CD8-positive, alpha-beta memory T cell (primary cell): ENCODE measurements at places on chromosomes 1 and 21.

- DNase-seq, result no peak
Observed at GRCh38 chr1:101283443-101283842, 46.6 kb downstream of the S1PR1 start.

DNA sequence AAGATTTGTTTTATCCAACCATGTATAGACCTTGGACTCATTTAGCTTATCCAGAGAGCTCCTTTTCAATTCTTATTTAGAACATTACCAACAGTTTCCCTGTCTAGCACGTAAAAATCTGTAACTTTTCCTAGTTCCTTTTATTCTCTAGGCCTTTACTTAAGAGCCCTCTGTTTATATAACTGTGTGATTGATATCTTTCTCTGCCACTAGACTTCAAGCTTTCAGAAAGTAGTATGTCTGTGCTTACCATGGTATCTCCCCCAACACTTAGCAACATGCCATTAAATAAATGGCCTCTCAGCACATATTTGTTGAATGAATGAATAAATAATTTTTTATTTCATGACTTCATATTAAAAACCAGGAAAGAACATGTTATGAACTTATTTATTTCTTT, 209.4 kb downstream of the PTPRC start:
- DNase-seq, result no peak

DNA sequence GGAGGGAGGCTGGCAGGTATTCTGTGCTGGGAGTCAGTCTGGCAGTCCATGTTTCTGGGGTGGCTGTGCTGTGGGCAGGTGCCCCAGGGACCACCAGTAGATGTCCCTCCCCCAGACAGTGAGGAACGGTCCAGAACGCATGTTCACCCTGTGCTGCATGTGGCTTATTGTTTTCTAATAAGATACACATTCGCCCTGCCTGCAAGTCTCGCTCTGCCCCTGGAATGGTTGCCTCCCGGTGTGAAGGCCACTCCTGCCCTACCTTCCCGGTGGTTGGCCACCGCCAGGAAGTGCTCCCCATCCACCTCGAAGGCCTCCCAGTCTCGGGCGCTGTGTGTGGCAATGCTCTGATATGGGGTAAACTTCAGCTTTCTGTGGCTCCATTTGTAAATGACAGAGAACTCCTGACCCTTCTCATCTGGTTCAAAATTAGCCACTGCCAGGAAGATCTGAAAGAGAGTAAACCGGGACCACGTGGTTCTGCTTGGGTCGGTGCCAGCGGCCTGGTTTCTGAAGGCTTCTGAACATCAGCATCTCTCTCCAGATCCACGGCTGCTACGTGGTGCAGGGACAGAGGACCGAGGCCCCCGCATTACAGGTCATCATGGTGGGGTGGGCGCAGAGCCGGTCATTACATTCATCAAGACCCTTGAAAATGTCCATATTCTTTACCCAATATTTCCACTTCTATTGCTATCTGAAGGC, 14.5 kb downstream of the KRTAP10-1 start:
- no peak for DNase-seq

DNA sequence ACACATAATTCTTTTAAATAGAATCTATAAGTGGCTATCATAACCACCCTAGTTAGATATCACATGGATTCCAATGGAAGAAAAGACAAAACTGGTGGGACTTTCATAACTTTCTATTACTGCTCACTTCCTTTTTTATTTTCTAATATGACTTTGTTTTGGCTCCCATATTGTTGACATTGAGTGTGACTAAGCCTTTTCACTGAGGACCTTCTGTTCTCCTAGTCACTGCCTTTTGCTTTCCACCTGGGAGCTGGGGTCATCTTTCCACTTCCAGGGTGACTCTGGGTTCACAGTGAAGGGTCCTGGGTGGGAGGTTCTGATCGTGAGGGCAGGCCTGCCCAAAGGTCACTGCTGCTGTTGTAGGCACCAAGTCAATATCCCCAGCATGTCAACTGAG, 275.8 kb downstream of the TGFB2 start:
- no peak for DNase-seq

DNA sequence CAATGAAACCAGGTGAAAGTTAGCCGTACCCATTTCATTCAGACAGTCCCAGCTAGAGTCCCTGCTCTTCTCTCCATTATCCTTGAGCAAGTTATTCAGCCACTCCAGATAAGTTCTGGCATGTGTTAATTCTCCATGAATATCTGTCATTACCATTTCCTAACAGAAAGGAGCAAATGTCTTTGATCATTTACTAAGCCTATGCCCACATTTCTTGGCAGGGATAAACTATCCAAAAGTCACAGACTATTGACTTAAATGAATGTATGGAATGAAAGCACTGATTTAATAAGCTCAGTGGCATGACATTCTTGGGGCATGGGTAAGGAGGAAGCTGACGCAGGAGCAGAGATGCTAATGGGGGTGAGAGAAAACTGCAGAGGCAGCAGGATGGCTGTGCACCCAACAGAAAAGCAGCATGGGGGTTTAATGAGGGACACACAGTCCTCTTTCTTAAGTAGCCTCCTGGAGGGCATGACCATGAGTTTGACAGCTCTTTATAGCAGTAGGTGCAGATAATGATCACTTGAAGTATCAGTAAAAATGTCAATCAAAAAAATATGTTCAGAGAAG, 17.6 kb upstream of the DHCR24 start:
- no peak for DNase-seq

- no peak for DNase-seq
Observed at GRCh38 chr1:111952125-111952657, 37.3 kb downstream of the KCND3 start.

DNA sequence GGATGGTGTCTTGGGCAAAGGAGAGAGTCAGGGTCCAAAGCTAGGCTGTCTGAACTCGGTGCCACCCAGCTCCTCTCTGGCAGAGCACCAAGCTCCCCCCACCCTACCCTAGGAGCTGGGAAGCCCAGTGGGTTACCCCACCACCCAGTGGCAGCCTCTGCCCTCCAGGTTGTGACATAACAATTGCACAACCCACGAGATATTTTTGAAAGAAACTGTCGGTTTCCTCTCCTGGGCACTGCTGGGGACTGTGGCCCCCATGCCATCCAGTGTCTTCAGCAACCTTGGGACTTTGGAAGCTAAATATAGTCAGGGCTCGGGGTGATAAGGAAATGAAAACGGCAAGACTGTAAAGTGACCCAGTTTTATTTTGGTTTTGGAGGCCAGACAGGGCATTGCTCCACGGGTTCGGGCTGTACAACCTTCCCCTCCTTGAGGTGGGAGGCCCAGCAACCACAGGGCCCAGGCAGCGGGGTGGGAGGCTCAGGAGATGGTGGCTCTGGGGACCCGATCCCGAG, 1.4 kb downstream of the CITED4 start:
- no peak for DNase-seq

- DNase-seq, result no peak
Observed at GRCh38 chr1:236067854-236068454, 3.1 kb upstream of the NID1 start.

- DNase-seq, result no peak
Observed at GRCh38 chr1:39411526-39412478, 79.6 kb upstream of the BMP8A start.

- no peak for DNase-seq
Observed at GRCh38 chr1:177442584-177442983, 271.8 kb downstream of the BRINP2 start.

- DNase-seq, result no peak
Observed at GRCh38 chr1:159944623-159945455, 574 bp downstream of the IGSF9 start.

DNA sequence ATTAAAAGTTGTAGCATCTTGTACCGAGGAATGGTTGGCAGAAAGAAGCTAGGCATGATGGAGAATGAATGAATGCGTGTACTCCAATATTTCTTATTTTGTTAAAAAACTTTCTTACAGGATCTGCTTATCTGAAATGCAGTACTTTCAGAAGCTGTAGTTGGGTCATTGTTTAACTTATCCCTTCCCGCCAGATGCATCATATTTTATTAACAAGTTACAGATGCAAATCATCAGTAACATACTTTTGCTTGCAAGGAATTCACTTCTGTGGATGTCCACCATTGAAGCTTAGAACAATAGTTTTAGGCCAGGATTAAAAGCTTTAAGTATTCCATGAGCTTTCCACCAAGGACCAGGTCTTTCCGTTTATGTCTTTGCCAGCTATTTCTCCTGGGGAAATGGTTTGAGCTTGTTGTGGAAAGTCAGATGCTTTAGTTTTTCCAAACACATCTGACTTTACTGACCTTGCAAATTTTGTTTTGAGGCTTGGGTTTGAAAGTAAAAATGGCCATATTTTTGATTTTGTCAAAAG, 65.4 kb downstream of the PATJ start:
- DNase-seq, result no peak

GRCh38 chr1:24141311-24141997, 1.5 kb downstream of the IL22RA1 start:
- DNase-seq, result no peak

DNA sequence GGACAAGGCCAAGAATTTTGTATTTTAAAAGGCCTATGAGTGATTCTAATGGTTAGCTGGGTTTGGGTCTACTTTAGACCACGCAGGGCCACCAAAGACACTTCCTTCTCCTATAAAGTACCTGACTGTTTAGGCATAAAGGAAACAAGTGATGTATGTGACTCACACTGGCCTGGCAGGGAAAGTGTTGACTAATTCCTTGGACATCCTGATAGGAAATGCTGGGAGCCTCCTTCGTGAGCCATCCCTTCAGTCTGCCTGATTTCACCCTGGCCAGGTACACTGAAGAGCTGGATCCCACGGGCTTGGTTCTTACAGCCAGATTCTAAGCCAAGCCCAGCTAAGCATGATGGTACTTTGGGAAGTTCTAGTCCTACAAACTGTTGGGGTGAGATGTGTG, 100.5 kb upstream of the HMGB4 start:
- no peak for DNase-seq

GRCh38 chr1:233376382-233377110, 49.0 kb downstream of the MAP3K21 start:
- DNase-seq, result no peak

- no peak for DNase-seq
Observed at GRCh38 chr1:202200669-202201068, 7.1 kb downstream of the LGR6 start.

DNA sequence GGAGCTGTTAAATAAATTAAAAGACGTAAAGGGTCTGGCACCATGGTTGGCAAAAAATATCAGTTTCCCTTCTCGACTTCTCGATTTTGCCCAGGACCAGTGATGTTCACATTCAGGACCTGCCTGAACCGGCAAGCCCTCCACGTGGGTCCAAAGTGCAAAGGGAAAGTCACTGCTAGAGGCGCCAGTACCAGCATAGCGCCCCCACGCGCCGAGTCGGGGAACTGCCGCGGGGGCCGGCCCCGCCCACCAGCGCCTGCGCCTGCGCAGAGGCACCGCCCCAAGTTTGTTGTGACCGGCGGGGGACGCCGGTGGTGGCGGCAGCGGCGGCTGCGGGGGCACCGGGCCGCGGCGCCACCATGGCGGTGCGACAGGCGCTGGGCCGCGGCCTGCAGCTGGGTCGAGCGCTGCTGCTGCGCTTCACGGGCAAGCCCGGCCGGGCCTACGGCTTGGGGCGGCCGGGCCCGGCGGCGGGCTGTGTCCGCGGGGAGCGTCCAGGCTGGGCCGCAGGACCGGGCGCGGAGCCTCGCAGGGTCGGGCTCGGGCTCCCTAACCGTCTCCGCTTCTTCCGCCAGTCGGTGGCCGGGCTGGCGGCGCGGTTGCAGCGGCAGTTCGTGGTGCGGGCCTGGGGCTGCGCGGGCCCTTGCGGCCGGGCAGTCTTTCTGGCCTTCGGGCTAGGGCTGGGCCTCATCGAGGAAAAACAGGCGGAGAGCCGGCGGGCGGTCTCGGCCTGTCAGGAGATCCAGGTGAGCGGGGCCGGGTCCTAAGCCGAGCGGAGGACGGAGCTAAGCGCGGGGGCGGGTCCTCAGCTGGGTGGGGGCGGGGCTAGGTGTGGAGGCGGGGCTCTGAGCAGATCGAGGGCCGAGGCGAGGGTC, at the start of gene PINK1:
Gene PINK1 (plus strand): TSS at position 269 of the 875 bp plus-strand sequence. CDS start 91 bp downstream, at position 360.
- DNase-seq, result peak; percentile 89

DNA sequence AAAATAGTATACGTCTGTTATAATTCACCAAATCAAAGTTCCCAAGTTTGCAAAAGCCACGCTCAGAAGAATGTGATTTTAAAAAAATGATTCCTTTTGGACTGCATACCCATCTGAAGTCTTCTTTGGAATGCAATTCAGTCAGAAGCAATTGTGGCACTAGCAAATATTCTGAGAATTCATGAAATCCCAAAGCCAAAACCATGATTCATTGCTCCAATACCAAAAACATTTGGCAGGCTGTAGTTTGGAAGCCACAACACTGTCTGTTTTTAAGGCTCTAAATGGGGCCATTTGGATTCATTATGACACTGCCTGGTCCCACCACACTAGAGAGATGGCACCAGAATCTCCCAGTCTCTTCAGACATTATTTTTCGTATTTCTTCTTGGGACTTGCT, 21.8 kb upstream of the LRRC53 start:
- DNase-seq, result no peak

- DNase-seq, result no peak
Observed at GRCh38 chr1:81472387-81472786, 328.3 kb upstream of the ADGRL2 start.

DNA sequence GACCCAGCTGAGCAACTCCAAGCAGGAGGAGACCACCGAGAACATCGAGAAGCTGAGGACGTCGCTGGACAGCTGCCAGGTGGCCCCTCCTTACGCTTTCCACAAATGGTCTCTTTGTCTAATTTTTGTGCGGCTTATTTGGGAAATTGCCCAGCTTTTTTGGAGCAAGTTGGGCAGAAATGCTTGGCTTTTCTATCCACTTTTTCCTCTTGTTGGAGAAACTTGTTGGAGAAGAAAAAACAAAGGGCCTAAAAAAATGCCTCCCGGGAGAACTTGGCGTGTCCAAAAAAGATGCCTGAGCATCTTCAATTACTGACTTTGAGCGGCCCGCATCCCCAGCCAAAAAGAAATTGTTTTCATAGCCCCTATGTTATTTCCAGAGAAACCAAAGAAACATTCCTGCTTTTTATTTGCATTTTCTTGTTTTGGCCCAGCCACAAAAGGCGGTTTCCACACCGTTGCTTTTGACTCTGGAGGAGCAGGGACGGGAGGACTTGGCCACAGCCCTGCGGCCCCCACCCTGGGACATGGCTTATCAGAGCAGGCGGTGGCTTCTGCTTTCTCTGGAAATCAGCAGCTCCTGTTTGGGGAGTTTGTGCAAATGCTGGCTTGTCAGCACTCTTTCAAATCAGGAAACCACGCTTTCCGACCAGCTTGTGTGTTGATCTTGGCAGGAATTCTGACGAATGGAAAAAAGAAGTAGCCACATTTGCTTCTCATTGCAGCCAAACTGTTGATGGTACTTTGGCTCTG, 81.2 kb upstream of the EFHD2 start:
- DNase-seq, result no peak

- DNase-seq, result no peak
Observed at GRCh38 chr1:53361541-53361961, 33.7 kb upstream of the LRP8 start.

GRCh38 chr1:205706601-205707502, 26.5 kb upstream of the SLC45A3 start:
- no peak for DNase-seq
